ENCODE measurements at places on chromosomes 1 and 21.
A peak's percentile ranks its signal among the peaks of the same experiment; 100 is the strongest.

- no peak for DNase-seq
Measured at GRCh38 chr1:5311634-5312292, 657.4 kb downstream of the AJAP1 start.

- DNase-seq: peak; percentile 4
Measured at GRCh38 chr1:231240531-231240882, 505 bp upstream of the GNPAT start.

DNA sequence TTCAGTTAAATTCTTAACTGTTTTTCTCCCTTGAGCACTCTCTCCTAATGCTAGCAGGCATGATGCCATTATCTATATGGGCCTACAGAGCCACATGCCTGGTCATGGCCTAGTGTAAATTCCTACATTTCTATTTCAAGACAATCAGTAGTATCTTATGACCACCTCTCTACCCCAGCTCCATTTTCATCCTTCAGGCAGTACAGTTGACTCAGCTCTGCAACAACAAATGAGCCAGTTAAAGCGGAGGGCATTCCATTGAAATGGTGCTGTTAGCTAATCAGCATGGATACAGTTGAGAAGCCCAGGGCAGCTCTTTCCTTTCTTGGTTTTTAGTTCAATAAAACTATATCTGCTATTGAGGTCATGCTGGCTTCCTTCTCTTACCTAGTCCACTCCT lies 150.0 kb downstream of the PPP1R12B start:
- no peak for DNase-seq

DNA sequence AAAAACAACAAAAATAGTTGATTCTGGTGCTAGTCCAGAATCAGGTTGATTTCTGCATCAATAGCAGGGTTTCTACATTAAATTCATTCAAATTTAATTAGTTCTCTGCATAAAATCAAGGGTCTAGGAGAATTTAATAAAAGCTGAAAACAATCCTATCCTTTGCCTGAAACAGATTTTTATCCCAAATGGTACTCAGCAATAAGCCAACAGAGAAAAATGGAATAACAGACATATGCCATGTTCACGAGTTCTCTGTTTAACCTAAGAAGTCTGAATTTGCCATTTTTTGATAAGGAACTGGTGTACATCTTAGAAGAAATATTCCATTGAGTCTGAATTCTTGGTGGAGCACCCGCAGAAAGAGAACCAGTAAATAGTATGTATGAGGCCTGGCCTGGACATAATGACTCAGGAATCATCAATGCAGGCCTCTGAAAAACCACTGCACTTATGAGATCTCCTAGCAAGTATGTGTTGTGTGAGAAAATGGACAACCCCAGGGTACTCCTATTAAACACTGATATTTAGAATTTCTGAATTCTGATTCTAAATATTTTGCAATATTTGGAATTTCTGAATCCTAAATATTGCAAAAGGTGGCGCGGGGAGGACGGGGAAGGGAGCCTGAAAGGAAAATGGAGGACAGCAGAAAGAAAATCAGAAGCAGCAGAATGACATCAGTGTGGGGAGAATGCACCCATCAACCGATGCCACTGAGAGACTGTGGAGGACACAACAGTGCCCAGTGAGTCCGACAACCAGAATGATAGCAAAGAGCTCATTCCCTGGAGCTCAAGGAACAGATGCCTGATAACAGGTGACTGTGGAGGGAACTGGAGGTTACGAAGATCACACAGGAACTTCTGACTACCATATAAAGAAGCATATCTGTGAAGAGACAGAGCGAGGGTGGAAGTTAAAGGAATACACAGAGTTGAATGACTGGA lies 97.6 kb downstream of the APP start:
- DNase-seq: no peak

GRCh38 chr1:9111957-9112356 lies 16.9 kb downstream of the GPR157 start:
- no peak for DNase-seq

DNA sequence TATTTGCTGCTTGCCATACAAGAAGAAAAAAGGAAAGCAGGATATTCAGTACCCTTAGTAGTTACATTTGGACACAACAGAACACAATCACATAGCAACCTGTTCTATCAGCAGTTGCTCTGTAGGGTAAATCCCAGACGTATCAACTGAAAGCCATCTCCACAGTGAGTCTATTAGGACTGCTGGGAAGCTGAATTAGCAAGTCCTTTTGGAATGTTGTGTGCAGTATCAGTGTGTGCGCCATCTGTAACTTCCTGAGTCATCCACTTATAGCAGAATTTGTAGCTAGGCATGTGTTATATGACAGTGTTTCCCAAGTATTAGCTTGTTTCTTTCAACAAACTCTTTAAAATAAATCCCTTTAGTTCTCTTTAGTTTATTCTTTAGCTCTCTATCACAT lies 21.3 kb downstream of the CCDC30 start:
- no peak for DNase-seq

DNA sequence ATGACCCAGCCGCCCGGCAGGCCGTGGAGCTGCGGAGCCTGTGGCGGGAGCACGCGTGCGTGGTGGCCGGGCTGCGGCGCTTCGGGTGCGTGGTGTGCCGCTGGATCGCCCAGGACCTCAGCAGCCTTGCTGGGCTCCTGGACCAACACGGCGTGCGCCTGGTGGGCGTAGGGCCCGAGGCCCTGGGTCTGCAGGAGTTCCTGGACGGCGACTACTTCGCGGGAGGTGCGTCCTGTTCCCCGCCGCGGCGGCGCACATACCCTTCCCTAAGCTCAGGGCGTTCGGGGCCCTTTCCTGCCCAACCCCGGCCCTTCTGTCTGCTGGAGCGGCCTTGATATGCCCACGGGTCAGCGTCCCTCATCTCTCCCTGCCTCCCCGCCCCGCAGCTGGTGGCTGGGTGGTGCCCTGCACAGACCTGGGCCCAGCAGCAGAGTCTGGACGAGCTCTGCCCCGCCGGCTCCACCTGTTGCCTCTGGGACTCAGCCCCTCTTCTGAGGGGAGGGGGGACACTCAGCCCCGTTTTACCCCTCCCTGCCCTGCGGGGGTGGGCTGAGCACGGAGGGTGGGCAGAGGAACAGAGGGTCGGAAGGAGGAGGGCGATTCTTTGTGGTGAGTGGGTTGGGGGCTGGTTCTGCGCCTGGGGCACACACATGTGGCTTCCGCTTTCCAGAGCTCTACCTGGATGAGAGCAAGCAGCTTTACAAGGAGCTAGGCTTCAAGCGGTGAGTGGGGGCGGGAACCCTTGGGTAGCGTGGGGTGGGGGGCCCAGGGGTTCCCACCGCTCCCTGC lies 688 bp downstream of the PRXL2B start:
- DNase-seq: no peak

GRCh38 chr21:44750675-44751025 lies 39.3 kb upstream of the TSPEAR start:
- DNase-seq: no peak

- no peak for DNase-seq
Measured at GRCh38 chr1:17877316-17877715, 122.2 kb downstream of the ACTL8 start.

- peak; percentile 47 for DNase-seq
Measured at GRCh38 chr1:235642011-235642942, 7.3 kb downstream of the GNG4 start.

DNA sequence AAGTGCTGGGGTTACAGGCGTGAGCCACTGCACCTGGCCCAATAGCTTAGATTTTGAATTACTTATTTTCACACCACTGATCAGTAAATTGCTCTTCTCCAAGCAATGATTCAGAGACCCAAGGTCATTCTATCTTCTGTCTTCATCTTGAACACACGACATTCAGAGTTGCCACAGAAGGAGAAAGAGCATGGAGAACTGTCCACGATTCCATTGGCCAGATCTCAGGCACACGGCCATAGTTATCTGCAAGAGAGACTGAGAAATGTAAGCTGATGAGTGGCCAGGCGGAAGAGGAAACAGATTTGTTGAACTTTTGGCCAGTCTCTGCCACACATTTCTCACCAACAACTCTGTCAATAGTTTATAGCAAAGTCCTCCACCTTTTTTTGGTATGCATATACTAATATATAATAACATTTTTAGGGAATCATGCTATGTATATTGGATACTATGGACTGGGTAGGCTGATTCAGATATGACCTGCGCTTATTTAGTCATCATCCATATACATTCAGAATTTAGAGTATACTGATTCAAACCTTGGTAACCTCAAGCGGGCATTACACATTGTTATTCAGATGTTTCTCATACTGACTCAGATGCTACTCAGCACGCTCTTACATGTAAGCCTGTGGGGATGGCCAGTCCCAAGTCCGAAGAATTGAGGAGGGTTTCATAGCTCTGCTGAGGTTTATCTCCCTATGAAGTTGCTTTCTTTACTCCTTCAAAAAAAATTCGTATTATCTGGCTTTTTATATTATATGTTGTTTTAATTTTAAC lies 25.5 kb upstream of the CAP1 start:
- DNase-seq: no peak

DNA sequence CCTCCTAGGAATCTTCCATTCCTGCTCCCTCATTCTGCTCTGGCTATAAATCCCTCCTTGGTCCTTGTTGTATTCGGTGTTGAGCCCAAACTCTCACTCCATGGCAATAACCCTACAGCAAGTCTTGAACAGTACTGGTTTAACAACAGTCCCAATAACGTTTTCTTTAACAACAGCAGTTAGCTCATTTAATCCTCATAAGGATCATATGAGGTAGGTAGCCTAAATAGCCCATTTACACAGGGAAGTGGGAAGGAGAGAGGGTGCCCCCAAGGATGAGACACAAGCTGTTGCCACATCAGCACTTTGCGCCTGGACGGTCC lies 444 bp upstream of the AGTRAP start:
- no peak for DNase-seq

- no peak for DNase-seq
Measured at GRCh38 chr1:3287656-3288160, 166.8 kb upstream of the ARHGEF16 start.

DNA sequence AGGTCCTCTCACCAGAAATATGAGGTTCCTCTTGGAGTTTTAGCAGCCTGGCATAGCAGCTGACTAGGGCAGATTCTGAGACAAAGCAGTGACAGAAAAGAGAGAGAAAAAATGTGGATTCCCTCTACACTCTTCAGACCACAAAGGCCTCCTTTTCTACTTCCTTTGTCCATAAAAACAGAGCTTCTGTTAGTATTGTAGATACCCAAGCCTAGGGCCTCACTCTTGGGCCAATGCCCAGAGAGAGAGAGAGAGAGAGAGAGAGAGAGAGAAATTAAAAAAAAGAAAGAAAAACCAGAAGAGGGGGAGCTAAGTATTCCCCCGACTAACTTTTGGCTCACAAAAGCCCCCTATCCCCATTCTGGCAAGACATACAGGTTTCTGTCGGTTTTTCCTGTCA lies 2.4 kb upstream of the ZRANB2 start:
- no peak for DNase-seq

DNA sequence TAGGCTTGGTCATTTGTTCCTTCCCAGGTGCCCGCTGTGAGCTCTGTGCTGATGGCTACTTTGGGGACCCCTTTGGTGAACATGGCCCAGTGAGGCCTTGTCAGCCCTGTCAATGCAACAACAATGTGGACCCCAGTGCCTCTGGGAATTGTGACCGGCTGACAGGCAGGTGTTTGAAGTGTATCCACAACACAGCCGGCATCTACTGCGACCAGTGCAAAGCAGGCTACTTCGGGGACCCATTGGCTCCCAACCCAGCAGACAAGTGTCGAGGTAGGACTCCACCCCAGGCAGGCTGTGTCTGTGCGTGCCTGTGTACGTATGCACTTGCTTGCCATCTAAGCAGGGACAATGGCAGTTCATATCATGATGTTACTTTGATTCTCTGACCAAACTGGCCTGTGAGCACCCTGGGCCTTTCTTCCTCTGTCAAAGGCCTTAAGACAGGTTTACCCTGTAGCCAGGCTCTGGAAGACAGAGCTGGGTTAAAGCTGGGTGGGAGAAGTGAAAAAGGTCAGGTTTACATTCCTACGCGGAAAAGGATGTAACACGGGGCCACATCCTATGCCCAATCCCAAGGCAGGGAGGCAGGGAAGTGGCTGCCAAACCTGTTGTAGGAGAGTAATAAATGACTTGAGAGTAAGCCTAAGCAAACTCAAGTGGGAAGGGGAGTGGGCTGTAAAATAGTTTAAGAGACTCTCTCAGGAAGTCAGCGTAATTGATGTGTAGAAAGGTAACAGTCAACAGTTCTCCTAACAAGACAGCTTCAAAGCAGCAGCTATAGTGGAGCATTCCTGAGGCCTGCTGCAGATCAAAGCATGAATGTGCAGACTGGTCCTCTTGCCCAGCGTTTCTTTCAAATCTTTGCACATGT lies 42.5 kb downstream of the LAMC2 start:
- DNase-seq: no peak

DNA sequence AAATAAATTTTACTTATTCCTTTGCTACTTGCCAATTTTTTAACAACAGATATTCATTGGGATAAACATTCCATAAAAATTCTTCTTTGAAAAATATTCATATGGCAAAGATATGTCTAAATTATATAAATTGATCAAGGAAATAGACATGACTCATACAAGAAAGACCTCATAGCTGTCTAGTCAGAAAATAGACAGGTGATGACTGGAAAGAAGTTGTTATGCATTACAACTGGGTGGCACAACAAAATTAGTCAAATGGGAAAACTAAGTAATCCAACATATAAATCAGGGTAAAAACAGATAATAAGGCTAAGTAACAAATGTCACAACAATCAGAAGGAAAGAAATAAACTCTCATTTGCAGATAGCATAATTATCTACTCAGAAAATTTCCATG lies 92.0 kb downstream of the USH2A start:
- DNase-seq: no peak

- DNase-seq: no peak
Measured at GRCh38 chr1:213120386-213120785, 69.3 kb downstream of the RPS6KC1 start.

GRCh38 chr1:96060621-96061020 lies 661.0 kb upstream of the PTBP2 start:
- DNase-seq: no peak

GRCh38 chr1:235622936-235623779 lies 26.4 kb downstream of the GNG4 start:
- no peak for DNase-seq

DNA sequence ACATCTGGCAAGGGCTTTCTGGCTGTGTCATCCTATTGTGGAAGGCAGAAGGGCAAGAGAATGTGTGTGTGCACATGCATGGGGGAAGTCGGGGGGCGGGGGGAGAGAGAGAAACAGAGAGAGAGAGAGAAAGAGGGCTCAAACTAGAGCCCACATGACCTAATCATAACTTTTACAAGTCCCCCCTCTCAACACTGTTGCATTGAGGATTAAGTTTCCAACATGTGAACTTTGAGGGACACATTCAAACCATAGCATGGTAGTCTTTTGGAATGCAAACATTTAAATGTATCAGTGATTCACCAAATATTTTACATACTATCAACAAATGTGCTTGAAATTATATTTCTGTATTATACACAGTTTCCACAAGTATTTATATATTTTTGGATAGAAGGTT lies 655.4 kb upstream of the B3GALT2 start:
- no peak for DNase-seq

DNA sequence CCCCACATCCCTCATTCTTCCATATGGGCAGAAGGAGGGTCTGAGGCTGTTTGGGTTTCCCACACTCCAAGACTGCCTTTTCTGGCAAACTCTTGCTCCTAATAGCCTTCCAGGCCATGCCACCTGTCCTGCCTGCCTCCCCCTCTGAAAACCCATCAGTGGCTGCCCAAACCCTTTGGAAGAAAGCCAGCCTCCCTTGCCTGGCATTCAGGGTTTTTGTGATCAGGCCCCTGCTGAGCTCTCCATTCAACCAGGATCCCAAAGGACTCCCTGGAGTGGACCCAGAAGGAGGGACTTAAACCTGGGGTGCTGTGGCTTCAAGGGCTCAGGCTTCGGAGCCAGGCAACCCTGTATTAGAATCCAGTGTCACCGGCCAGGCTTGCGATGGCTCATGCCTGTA lies 4.2 kb upstream of the GUCA2A start:
- DNase-seq: no peak
